ENCODE measurements at places on chromosomes 12 and 14.

- DNase-seq, result no peak
These were observed 26.2 kb downstream of the AVPR1A start for GRCh38 chr12:63124778-63125177.

DNA sequence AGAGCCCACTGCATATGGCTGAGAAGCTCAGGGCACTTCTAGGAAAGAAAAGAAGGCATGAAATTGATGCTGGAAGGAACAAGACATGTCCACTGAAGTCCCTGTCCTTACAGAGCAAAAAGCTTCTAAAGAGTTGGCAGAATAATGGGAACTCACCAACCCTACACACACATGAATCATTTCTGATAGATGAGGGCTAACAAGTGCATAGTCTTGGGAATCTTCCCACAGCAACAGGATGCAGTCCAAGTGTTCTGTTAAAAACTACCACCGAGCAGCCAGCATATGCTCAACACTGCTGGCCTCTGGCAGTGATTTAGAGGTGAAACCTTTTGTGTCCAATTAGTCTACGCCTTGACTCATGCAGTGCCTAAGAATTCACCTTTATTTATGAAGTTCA, 44.8 kb downstream of the RHOJ start:
- DNase-seq, result no peak

GRCh38 chr12:51926064-51926632, 18.8 kb downstream of the ACVRL1 start:
- DNase-seq, result no peak

DNA sequence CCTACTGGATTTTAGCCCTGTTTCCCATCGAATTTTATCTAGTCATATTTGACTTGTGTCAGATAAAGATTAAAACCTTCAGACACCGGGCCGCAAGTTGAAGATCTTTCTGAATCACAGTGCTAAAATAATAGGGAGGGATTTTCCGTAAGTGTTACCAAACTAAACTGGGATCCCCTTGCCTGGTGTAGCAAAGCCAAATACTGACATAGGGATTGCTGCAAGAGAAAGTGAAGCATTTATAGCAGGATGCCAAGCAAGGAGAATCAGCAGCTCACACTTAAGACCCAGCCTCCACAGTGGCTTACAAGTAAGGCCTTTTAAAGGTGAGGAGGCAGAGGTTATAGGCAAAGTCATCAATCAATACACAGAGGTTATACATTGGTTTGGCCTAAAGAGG, 147.4 kb downstream of the AKAP6 start:
- no peak for DNase-seq

DNA sequence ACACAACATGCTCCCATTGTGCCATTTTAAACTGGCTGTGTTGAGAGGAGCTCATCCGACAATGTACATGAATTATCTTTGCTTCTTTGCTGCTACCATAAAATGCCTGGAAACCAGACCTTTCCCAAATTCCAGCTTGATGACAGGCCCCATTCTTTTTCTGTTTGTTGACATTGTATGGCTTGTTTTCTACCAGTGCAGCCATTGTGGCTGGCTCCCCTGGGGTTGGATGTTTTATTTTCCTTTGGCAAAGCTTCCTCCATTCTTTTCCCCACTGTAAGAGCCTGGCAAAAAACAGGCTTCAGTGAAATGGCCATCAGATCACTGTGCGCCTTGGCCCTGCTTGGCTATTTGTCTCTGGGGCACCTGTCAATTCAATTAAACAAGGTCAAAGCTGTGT, 532.5 kb downstream of the VRK1 start:
- DNase-seq, result no peak

Measured in stimulated activated CD4-positive, alpha-beta T cell treated with anti-CD3 and anti-CD28 coated beads, Interleukin-2, amount 100 ng/mL, for 24 hours (primary cell).